OCI-LY7 (cell line): ENCODE measurements at places on chromosomes 13 and 19.

GRCh38 chr19:37333457-37333856 is 37.4 kb upstream of the ZNF527 start:
- DNase-seq: no peak

GRCh38 chr13:113545455-113545930 is 39.1 kb upstream of the TFDP1 start:
- DNase-seq: no peak

- no peak for DNase-seq
Measured at GRCh38 chr19:44645407-44646048, 1.8 kb downstream of the PVR start.

GRCh38 chr19:15249528-15249874 is 17.3 kb upstream of the EPHX3 start:
- DNase-seq: no peak

GRCh38 chr13:93941444-93941843 is 538.0 kb downstream of the DCT start:
- no peak for DNase-seq

DNA sequence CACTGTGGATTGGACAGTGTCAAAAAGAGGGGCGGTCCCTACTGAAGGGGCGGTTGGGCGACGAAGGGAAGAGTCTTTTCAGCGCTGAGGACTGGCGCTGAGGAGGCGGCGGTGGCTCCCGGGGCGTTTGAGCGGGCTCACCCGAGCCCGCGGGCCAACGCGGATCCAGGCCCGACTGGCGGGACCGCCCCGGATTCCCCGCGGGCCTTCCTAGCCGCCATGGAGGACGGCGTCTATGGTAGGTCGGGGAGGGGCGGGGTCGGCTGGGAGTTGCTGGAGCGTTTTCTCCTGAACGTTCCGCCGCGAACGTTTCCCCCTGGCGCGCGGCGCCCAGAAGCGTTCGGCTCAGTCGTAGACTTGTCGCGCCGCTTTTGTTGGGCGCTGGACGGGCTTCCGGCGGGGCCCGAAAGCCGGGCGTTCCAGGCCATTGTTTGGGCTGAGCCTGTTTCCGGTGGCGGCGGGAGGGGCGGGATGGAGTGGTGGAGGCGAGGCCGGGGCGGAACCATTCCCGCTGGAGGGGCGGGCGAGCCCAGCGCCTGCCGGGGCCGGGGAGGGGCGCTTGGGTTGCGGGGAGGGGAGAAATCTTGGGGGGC is at the start of gene CYTH2:
Gene CYTH2 (plus strand): TSS at position 81 of the 593 bp plus-strand sequence. CDS start 139 bp downstream, at position 220.
- DNase-seq: peak; percentile 85

GRCh38 chr19:34345947-34346351 is 19.0 kb upstream of the GPI start:
- DNase-seq: peak; percentile 82

GRCh38 chr19:46283771-46284170 is 13.1 kb upstream of the HIF3A start:
- no peak for DNase-seq

DNA sequence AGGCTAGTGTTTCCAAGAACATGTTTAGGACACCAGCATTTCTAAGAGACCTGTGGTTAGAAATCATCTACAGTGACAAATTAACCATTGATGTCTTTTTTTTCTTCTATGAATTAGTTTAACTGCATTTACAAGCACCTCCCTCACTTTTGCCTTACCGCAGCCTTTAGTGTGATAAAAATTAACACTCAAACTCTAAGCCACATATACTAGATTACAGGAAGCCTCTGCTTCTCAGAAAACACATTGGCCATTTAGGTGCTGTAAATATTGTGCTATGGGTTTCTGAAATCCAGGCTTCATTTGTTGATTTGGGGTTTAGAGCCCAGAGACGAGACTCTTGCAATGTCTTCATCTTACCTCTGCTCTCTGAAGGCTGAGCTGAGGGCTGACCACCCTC is 34.6 kb upstream of the OLFM4 start:
- no peak for DNase-seq

- DNase-seq: no peak
Measured at GRCh38 chr13:60170414-60170813, 6.7 kb upstream of the DIAPH3 start.

DNA sequence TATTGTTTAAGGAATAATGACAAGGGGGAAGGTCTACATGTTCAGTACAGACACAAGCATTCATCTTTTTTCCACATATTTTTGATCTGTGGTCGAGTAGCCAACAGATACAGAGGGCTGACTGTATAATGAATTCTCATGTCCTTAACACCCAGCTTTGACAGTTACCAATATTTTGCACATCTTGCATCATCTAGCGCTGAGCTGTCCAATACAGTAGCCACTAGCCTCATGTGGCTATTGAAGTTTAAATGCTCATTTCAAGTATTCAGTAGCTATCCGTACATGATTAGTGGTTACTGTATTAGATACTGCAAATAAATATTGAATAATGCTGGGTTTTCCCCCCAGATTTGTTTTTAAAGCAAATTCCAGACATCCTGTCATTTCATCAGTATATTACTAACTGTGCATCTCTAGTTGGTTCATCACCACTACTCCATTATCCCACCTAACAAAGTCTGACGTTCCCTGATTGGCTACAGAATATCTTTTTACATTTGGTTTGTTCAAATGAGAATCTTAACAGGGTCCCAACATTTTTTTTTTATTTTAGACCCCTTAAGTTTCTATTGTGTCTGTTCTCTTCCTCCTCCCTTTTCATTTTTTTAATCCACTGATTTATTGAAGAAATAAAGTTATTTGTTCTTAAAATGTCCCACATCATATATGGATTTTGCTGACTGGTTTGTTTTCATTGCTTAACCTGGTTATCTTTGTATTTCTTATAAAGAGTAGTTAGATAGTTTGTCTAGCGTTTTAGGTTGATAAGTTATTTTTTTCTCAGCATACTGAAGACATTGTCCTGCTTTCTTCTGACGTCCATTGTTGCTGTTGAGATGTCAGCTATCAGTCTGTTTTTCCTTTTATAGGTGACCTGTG is 8.2 kb downstream of the ZNF177 start:
- DNase-seq: no peak

DNA sequence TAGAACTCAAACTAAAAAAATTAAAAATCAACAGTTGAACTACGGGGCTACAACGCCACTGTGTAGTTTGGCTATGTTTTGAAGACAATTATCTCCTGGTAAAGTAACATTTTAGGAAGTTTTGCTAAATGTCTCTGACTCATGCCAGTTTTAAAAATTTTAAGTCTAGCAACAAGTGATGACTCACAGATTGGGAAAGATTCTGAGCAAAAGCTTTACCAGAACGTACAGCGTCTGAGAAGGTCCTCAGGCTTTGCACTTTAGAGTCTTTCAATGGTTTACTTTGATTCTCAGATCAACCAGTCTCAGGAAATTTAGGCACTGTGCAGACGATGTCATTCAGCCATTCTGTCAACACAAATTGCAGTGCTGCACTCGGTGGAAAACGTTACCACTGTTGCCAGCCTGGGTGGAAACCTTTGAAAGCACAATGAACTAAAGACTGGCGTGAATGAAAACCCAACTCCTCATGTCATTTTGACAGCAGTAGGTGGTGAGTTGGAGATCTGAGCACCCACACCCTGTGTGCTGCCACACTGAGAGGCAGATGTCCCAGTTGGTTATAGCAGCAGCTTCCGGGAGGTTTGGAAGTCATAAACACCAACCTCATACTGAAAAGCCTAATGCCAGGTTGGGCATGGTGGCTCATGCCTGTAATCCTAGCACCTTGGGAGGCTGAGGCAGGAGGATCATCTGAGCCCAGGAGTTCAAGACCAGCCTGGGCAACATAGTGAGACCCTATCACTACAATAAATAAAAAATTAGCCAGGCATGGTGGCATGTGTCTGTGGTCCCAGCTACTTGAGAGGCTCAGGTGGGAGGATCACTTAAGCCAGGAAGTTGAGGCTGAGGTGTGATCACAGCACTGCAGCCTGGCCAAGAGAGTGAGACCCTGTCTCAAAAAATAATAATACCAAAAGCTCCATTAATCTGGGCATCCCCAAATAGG is 6.3 kb upstream of the WTIP start:
- DNase-seq: no peak

DNA sequence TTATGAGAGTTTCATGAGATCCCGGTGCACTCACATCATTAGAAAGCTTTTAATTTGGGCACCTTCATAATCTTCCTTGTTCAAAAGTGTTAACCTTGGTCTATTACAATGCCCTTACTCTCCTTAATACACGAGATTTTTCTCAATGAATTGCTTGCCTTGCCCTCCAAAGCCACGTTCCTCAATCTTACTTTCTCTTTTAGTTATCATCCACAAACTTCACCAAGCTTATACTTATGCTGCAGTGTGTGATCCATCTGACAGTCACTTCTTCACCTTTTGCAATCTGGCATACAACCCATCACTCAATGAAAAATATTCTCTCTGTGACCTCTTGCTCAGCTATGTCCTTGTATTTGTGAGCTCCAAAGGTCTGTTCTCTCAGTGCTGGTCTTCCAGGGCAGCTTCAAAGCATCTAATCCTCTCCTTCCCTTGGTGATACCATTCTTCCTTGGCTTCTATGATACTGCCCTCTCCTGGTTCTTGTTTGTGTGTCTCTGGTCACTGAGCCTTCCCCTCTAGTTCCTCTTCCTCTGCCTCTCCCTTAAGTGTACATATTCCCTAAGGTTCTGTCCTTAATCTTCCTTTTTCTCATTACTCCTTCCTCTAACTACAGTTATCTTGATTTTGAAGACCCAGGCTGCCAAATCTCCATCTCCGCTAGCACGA is 202.2 kb upstream of the STARD13 start:
- peak; percentile 12 for DNase-seq

DNA sequence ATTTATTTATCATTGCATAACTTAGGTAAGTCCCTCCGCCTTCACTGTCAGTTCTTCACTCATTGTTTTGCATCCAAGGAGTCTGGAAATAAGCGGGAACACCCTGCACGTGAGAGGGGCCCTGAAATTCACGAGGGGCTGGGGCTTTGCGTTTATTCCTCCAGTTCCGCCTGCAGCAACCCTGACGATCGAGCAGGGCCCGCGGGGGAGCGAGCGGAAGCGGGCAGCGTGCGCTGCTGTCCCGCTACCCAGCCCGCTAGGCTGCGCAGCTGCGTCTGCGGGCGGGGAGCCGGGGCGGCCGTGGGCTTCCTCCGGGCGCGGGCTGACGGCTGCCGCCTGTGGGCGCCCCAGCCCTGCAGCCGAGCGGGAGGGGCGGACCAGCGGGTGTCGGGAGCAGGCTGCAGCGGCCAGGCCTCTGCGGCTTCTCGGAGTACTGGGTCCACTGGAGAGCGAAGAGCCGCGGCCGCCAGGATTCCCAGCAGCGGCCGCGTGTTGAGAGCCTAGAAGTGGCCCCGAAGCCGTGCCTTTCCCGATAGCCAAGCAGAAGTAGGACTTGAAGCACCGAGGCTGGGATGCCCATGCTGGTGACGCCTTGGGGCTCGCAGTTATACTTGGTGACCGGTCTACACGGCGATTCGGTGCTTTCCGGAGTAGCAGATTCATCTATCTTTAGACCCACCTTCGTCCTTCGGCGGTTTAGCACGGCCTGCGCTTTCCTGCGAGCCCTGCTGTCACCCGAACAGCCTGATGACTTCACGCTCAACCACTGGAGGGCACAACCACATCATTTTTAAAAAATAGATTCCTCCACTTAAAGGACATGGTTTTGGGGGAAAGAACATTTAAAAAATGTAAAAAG is 32.9 kb upstream of the SACS start:
- peak; percentile 13 for DNase-seq

GRCh38 chr13:50267066-50267465 is 251.8 kb downstream of the KCNRG start:
- DNase-seq: no peak

- DNase-seq: no peak
Measured at GRCh38 chr13:24161980-24162525, 1.5 kb downstream of the SPATA13 start.

DNA sequence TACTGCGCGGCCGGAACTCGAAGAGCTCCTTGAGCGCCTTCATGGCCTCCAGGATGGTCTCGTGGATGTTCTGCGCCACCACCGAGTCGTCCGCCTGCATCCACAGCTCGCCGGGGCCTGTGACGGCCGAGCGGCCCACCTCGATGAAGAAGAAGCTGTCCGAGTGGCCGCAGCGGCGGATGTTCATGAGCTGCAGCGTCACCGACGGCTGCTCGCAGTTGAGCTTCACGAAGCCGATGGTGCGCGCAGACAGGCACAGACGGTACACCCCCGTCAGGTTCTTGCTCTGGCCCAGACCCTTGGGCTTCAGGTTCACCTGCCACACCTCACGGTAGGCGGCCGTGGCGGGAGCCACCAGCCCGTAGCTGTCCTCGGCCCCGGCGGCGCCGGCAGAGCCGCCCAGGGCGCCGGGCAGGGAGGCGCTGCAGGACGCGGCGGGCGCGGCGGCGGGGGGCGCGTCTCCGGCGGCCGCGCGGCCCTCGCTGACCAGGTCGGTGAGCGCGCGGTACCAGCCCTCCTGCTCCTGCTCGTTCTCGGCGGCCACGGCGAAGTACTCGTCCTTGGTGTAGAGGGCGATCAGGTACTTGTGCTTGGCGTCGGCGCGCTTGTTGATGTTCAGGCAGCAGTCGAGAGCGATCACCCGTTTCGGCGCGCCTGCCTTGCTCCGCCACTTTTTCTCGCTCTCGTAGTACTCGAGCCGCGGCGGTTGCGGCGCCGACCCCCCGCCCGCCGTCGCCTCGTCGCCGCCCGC is 1.1 kb downstream of the IRS2 start:
- DNase-seq: no peak

DNA sequence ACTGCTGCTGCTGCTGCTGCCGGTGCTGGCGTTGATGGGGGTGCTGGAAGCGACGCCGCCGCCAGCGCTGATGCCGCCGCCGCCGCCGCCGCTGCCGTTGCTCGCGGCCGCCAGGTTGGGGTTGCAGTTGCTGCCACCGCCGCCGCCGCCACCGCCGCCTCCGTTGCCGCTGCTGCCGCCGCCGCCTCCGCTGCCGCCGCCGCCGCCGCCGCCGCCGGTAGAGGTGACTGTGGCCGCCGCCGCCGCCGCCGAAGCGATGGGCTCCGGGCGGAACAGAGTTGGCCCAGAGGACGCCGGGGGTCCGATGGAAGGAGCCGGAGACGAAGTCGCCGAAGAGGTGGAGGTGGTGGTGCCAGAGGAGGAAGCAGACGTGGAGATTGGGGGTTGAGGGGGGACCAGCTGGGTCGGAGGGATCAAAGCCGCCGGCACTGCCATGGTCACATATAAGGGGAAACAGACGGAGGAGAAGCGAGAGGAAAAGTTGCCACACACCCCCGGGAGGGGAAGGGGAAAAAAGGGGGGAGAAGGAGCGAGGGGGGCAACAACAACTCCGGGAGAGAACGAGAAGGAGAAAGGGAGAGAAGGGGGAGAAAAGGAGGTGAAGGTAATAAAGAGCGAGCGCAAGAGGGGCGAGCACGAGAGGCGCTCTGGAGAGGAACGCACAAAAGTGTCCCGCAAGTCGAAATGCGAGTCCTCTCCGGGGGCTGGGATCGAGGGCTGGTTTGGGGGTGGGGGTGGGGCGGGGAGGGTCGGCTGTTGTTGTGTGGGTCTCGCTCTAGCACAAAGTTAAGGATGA is 471 bp downstream of the DACH1 start:
- DNase-seq: no peak
